ENCODE measurements at places on chromosomes 7 and 10.

DNA sequence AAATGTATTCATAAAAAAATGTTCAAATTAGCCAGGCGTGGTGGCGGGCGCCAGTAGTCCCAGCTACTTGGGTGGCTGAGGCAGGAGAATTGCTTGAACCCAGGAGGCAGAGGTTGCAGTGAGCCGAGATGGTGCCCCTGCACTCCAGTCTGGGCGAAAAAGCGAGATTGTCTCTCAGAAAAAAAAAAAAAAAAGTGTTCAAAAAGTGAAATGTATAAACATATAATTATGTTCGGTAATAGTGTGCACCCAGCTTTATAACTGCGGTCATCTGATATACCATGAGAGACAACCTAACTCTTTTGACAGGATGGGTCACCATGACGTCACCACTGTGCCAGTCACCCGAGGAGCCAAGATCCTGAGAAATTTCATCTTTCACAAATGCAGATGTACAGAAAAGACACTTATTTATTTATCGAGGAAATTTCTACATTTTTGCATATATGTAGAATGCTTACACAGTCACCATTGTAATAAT, 594 bp upstream of the RP9 start:
- peak overlapping the region; percentile 63 for H3K4me3 ChIP-seq
- no peak overlapping the region for H3K27ac ChIP-seq
- no peak for DNase-seq
- no peaks in the 10 kb centered on the region for H3K36me3 ChIP-seq

- H3K36me3 ChIP-seq, result peaks cover 19% of the 10 kb centered on the region
- no peak for DNase-seq
- no peaks in the 10 kb centered on the region for H3K27me3 ChIP-seq
Measured at GRCh38 chr7:139598642-139599041, 75.2 kb downstream of the CLEC2L start.

- peaks cover 3% of the 10 kb centered on the region for H3K4me1 ChIP-seq
- DNase-seq, result no peak
- no peak overlapping the region for H3K27ac ChIP-seq
- peak overlapping the region; percentile 59 for H3K4me3 ChIP-seq
- H3K36me3 ChIP-seq, result no peaks in the 10 kb centered on the region
Measured at GRCh38 chr7:4883033-4883371, 514 bp downstream of the RADIL start.

GRCh38 chr10:78780551-78780961, 288.2 kb upstream of the ZMIZ1 start:
- H3K4me3 ChIP-seq, result no peak overlapping the region
- H3K36me3 ChIP-seq, result no peaks in the 10 kb centered on the region
- DNase-seq, result no peak
- H3K4me1 ChIP-seq, result no peaks in the 10 kb centered on the region

GRCh38 chr10:114035791-114036190, 7.9 kb upstream of the ADRB1 start:
- DNase-seq, result no peak
- H3K27me3 ChIP-seq, result peaks cover 83% of the 10 kb centered on the region
- no peak overlapping the region for H3K27ac ChIP-seq
- no peaks in the 10 kb centered on the region for H3K36me3 ChIP-seq
- H3K4me1 ChIP-seq, result no peaks in the 10 kb centered on the region

DNA sequence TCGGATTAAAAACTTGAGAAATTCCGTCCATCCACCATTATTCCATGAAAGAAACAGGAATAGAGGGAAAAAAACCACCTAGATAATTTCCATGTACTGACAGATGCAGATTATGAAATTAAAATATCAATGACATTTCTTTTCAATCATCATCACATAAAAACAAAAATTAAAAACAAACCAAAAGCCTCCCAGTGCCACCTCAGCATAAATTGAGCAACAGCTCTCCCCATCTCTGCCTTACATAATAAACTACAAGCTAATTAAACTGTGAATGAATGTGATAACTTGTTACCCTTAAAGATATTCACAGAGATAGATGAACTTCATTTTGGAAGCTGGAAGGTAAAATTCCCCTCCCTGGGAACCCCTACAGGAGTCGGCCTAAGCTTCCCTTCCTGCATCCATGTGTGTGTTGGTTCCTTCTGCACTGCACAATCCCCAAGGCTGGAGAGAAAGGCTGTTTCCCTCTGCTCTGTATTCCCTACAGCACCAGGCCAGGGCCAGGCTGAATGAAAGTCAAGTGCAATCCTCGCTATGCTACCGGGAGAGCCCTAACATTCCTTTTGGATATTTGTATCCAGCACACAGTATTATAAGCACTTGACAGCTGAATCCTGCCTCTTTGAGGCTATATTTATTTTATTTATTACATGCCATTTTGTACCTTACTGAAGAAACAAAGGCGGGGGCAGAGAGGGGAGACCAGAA, 8.1 kb downstream of the CCDC6 start:
- H3K36me3 ChIP-seq, result peaks cover 9% of the 10 kb centered on the region
- no peak overlapping the region for H3K4me3 ChIP-seq
- no peak overlapping the region for H3K27ac ChIP-seq
- no peak for DNase-seq
- no peaks in the 10 kb centered on the region for H3K27me3 ChIP-seq
- H3K4me1 ChIP-seq, result peaks cover 25% of the 10 kb centered on the region

GRCh38 chr10:102527546-102527945, 23.8 kb downstream of the SUFU start:
- no peak overlapping the region for H3K27ac ChIP-seq
- no peaks in the 10 kb centered on the region for H3K27me3 ChIP-seq
- H3K4me1 ChIP-seq, result peaks cover 2% of the 10 kb centered on the region

- no peak overlapping the region for H3K4me3 ChIP-seq
- peaks cover 3% of the 10 kb centered on the region for H3K4me1 ChIP-seq
- H3K27ac ChIP-seq, result no peak overlapping the region
- DNase-seq, result no peak
- H3K36me3 ChIP-seq, result no peaks in the 10 kb centered on the region
Measured at GRCh38 chr10:28806951-28807759, 129.8 kb downstream of the BAMBI start.

GRCh38 chr7:99094401-99094800, 49.5 kb downstream of the SMURF1 start:
- H3K36me3 ChIP-seq, result peaks cover 19% of the 10 kb centered on the region
- H3K27me3 ChIP-seq, result no peaks in the 10 kb centered on the region
- peaks cover 3% of the 10 kb centered on the region for H3K4me1 ChIP-seq
- DNase-seq, result no peak

- no peaks in the 10 kb centered on the region for H3K4me1 ChIP-seq
- DNase-seq, result no peak
- H3K27me3 ChIP-seq, result no peaks in the 10 kb centered on the region
- H3K36me3 ChIP-seq, result no peaks in the 10 kb centered on the region
Measured at GRCh38 chr7:132672200-132672990, 96.1 kb upstream of the PLXNA4 start.

DNA sequence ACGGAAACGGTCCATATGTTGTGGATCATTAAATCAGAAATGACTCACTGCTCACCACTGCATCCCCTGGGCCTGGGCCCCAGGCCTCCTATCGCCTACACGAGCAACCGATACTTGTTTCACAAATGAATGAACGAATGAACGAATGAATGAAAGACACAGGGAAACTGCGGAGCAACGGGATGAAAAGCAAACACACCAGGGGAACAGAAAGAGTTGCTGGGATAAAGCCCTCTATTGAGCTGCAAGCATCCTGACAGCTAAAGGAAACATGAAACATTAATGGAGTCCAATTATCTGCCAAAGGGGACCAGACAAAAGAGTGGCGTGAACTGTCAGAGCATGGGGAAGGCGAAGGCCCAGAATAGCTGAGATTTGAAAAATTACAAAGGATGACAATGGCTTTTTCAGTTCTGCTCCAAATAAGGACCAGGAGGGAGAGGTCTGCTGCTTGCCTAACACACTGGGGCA, 92.1 kb downstream of the GRB10 start:
- H3K27me3 ChIP-seq, result no peaks in the 10 kb centered on the region
- no peak overlapping the region for H3K4me3 ChIP-seq
- no peaks in the 10 kb centered on the region for H3K4me1 ChIP-seq
- no peaks in the 10 kb centered on the region for H3K36me3 ChIP-seq

DNA sequence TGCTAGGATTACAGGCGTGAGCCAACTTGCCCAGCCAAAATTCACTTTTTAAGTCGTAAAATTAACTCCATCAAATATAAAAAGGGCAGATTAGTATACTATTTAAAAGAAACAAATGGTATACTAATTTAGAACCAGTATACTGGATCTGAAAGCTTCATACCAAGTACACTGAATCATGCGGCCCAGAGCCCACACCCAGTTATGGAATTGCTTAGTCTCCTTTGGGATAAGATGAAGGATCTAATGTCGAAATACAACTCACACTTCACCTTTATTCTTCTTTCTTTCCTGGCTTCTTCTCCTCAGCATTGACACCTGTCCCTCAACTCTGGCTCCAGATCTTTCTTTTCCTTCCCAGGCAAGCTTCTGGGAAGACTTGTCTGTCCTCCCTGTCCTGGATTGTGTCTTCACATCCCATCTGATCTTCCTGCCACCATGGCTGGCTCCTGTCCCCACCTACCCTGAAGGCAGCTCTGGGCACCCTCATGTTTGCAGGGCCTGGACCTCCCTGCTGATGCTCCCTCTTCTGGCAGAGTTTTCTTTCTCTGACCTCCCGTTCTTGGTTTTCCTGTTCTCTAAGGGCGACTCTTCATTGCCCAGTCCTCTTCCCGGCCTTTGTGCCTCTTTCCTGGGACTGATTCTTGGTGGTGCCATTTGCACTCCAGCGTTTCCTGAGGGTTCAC, 57.8 kb upstream of the CTBP2 start:
- no peaks in the 10 kb centered on the region for H3K36me3 ChIP-seq
- no peak overlapping the region for H3K27ac ChIP-seq
- no peaks in the 10 kb centered on the region for H3K27me3 ChIP-seq
- no peak overlapping the region for H3K4me3 ChIP-seq

DNA sequence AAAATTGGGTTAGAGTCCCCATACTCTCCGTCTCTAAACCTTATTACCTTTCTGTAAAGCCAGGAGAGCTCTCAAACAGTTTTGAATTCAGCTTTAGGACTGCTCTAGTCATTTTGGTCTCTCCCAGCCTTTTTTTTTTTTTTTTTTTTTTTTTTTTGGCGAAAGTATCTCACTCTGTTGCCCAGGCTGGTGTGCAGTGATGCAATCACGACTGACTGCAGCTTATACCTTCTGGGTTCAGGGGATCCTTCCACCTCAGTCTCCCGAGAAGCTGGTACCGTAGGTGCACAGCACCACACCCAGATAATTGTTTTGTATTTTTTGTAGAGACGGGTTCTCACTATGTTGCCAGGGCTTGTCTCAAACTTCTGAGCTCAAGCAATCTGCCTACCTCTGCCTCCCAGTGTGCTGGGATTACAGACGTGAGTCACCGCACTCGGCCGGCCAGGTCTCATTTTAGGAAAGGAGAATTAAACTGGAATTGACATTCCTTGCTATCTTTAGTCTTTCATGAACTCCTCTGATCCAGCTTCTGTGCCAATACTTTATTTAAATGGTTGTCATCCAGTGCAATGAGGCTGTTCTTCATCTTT, 31.4 kb upstream of the RSU1 start:
- peaks cover 10% of the 10 kb centered on the region for H3K27me3 ChIP-seq
- no peak for DNase-seq
- no peak overlapping the region for H3K27ac ChIP-seq
- H3K4me1 ChIP-seq, result no peaks in the 10 kb centered on the region
- no peaks in the 10 kb centered on the region for H3K36me3 ChIP-seq

DNA sequence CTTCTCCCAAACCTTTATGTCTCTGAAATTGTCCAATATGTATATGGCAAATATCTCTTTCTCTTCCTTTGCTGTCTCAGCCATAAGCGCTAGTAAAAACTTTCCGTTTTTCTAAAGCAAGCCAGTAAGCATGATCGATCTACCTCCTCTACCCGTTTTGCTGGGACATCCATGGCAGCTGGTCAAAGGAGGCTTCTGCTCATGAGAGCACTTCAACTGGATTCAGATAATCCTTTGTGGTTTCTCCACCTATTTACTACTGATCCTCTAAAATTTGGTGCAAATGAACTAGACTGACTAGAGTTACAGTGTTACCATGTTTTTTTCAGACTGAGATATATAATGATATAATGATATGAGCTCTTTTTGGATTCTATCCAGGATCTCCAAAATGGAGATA, 42.7 kb downstream of the GBF1 start:
- no peaks in the 10 kb centered on the region for H3K27me3 ChIP-seq
- H3K4me1 ChIP-seq, result peaks cover 34% of the 10 kb centered on the region
- H3K4me3 ChIP-seq, result no peak overlapping the region
- DNase-seq, result no peak

GRCh38 chr10:6385665-6386064, 182.9 kb downstream of the PFKFB3 start:
- H3K36me3 ChIP-seq, result peaks cover 26% of the 10 kb centered on the region
- no peak overlapping the region for H3K4me3 ChIP-seq
- H3K4me1 ChIP-seq, result peaks cover 13% of the 10 kb centered on the region
- DNase-seq, result no peak
- H3K27me3 ChIP-seq, result no peaks in the 10 kb centered on the region

DNA sequence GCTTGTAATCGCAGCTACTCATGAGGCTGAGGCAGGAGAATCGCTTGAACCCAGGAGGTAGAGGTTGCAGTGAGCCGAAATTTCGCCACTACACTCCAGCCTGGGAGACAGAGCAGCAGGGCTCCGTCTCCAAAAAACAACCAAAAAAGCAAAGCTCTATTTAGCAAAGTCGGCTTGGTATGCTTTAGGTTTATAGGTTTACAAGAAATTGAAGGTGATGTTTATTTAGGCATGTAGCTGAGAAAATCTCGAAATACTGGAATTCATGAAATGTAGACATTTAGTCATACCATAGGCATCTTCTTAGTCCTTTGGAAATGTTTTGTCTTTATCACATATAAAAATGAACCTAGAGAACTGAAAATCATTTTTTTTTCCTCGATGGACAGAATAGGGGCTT, 453.8 kb upstream of the ANKRD30A start:
- H3K27me3 ChIP-seq, result no peaks in the 10 kb centered on the region
- H3K27ac ChIP-seq, result no peak overlapping the region
- H3K4me1 ChIP-seq, result no peaks in the 10 kb centered on the region
- no peaks in the 10 kb centered on the region for H3K36me3 ChIP-seq
- DNase-seq, result no peak
- H3K4me3 ChIP-seq, result no peak overlapping the region

- H3K27ac ChIP-seq, result no peak overlapping the region
- no peaks in the 10 kb centered on the region for H3K27me3 ChIP-seq
- no peaks in the 10 kb centered on the region for H3K4me1 ChIP-seq
- DNase-seq, result no peak
- no peak overlapping the region for H3K4me3 ChIP-seq
Measured at GRCh38 chr10:74347522-74347921, 196.5 kb downstream of the ADK start.

GRCh38 chr10:124996127-124996853, 54.4 kb downstream of the ZRANB1 start:
- no peaks in the 10 kb centered on the region for H3K36me3 ChIP-seq
- H3K27ac ChIP-seq, result no peak overlapping the region
- no peaks in the 10 kb centered on the region for H3K27me3 ChIP-seq
- DNase-seq, result no peak

All from T-helper 2 cell treated with Interferon-gamma antibody and Interleukin-4, amounts not matched to agents 5 μg/mL and 100 μg/mL, for 36 hours (primary cell).